ENCODE measurements at places on chromosomes 1 and 21.

DNA sequence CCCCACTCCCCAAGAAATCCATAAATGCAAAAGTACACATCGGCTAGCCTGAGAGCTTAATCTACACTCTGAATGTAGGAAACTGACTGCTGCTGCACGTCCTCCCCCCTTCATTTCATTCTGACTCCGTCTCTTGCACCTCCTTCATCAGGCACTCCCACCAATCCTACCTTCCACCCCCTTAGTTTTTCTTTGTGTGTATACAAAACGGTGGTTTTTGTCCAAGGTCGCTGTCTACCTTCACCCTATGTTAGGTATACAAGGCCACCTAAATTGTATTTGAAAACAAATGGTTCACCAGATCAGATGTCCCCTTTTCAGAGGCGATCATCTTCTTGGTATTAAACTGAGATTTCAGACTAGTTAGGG lies 1.9 kb downstream of the WDR26 start:
- DNase-seq: no peak

GRCh38 chr1:17118706-17119075 lies 560 bp downstream of the PADI2 start:
- DNase-seq: no peak

DNA sequence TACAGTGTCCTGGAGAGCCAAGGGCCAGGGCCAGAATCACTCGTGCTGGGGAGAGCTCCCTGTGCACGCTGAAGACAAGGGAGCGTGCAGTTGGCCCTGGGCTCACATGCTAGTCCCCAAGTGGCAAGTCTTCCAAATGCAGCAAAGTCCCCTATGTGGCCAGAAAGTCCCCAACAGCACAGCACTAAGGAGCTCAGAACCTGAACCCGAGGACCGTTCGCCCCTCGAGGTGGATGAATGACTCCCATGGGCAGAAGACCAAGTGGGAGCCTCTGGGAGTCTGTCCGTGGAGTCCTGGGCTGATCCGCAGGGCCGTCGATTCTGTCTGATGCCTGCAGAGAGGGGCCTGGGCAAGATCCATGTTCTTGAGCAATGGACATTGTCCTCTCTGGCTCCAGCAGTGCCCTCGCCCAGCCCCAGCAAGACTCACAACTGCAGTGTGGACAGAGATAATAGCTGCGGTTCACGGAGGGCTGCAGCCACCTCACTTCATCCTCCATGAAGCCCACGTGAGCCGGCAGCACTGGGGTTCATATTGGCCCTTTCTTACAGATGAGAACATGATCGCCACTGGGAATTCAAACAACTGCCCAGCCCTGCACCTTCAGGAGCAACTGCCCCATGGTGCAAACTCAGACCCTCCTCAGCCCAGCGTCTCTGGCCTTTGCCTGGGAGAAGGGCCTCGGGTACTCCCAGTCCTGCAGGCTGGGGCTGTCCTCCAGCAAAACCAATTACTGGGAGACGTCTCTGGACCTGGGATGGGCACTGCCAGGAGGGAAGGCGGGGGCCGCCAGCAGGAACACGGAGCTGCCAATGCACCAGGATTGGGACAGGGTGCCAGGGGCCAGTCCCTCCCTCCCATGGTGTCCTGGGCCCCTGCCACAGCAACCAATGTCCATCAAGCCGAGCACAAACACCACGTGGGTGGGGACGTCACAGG lies 243.7 kb downstream of the NPHP4 start:
- DNase-seq: no peak

- DNase-seq: no peak
These were observed 3.6 kb upstream of the SERBP1 start for GRCh38 chr1:67433837-67434236.

DNA sequence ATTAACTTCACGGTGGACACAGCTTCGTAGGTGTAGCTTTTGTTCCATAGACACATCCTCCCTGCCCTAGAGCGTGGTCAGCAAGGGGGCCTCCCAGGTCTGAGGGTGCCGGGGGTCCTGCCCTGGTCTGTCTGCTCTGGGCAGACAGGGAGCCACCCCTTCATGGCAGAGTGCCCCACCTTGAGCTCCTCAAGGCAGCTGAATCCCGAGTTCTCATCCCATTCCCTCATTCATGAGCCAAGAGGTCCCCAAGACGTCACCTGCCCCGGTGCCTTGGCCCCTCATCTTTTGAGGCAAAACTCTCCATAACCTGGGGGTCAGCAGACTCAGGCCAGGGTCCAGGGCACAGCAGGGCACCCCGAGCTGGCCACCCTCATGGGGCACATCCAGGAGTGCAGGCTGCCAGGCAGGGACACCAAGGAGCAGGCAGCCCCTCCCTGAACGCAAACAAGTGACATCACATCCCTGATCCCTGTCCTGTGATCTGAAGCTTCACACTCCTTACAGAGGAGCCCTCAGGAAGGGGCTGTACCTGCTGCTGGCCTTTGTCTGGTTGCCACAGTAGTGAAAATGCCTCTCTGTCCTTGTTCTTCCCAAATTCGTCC lies 23.3 kb downstream of the UBASH3A start:
- no peak for DNase-seq

- DNase-seq: no peak
These were observed 15.2 kb upstream of the LMX1A start for GRCh38 chr1:165371588-165372225.

DNA sequence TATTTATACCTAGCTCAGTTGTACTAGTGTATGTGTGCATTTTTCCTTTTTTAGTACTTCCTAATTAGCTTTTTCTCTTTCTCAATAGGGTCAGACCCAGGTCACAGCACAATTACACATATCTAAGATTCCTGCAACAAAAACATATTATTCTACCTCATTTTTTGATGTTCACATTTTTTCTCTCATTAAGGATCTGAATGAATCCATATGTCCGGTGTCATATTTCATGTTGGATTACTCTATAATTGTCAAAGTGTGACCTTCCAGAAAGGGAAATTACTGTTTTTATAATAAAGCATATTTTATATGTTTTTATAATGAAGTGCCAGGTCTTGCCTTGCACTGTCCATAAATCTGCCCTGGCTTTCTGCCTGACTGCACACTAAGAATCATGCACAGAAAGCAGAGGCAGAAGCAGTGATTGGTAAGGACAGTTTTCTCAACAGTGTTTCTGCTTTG lies 143.7 kb downstream of the KCNT2 start:
- no peak for DNase-seq

- DNase-seq: no peak
These were observed 207.5 kb downstream of the BACH1 start for GRCh38 chr21:29506214-29506613.

GRCh38 chr1:93440706-93441105 lies 7.2 kb upstream of the FNBP1L start:
- DNase-seq: no peak

GRCh38 chr1:235649368-235650163 lies at the start of gene GNG4:
Gene GNG4 (minus strand): TSS chr1:235649784. CDS start chr1:235583838, 65,946 bp downstream.
- no peak for DNase-seq

Measured in T-cell (primary cell).